G401 (cell line): ENCODE measurements at places on chromosomes 11 and 22.
A peak's percentile ranks its signal among the peaks of the same experiment; 100 is the strongest.

DNA sequence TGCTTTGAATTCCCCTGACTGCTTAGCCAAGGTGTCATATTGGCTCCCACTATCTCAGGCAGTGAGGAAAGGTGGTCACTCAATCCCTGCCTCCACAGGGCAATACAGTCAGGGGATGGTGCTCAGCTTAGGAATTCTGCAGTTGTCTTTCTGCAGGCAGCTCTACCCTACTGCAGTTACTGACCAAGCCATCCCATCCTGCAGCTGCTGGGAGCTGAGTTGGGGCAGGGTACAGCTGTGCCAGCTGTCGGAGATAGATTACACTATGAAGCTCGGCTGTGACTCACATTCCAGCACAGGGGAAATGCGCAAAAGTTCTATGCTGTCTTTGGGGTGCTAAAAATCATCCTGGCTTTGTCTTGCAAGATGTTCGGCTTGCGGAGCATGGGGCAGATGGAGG, 4.4 kb upstream of the DAGLA start:
- DNase-seq: no peak

GRCh38 chr22:25114369-25115362, 85.0 kb upstream of the CRYBB3 start:
- DNase-seq: no peak

DNA sequence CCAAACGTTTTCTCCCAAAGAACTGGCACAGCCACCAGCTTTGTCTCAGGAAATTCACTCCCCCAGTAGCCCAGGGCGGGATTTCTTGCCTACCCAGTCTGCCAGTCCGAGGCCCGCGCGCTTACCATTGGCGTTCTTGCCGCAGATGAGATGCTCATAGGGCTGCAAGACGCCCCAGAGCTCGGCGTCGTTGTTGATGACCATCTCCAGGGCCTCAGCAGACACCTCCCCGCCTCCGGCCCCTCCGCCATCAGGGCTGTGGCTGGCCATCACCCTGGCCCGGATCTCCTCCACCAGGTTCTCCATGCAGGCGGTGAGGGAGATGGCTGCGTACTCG, 1.3 kb downstream of the ABTB2 start:
- DNase-seq: peak; percentile 6

DNA sequence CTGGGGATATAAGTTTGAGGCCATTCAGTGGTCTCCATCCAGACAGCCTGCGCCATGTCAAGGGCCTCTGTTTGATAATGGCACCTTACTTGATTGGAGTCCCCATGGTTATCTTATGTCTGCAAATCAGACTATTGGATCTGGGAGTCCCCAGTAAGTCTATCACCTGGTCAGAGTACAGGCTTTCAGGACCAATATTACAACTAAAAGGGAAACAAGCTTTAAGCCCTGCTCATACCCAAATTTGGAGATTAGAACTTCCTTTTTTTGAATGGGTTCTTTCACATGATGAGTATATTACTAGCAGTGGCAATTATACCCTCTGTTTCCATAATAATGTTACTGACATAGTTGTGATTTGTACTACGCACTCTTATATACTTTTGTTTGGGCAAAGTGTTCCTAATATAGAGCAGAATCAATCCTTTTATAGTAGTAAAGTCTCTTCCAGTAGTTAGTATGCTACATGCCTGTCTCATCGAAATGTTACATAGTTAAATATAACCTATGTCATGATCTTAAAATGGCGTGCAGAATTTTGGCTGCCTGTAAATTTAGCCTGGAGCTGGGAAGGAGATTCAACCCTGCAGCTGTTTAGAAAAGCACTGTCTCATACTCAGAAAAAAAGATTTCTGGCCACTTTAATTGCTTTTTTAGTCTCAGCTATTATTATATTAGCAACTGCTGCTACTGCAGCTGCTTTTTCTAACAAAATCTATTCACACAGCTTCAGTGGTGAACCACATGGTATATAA, 4.9 kb downstream of the MS4A15 start:
- no peak for DNase-seq

- peak; percentile 33 for DNase-seq
Measured at GRCh38 chr11:86291466-86292262, 10.4 kb upstream of the HIKESHI start.

DNA sequence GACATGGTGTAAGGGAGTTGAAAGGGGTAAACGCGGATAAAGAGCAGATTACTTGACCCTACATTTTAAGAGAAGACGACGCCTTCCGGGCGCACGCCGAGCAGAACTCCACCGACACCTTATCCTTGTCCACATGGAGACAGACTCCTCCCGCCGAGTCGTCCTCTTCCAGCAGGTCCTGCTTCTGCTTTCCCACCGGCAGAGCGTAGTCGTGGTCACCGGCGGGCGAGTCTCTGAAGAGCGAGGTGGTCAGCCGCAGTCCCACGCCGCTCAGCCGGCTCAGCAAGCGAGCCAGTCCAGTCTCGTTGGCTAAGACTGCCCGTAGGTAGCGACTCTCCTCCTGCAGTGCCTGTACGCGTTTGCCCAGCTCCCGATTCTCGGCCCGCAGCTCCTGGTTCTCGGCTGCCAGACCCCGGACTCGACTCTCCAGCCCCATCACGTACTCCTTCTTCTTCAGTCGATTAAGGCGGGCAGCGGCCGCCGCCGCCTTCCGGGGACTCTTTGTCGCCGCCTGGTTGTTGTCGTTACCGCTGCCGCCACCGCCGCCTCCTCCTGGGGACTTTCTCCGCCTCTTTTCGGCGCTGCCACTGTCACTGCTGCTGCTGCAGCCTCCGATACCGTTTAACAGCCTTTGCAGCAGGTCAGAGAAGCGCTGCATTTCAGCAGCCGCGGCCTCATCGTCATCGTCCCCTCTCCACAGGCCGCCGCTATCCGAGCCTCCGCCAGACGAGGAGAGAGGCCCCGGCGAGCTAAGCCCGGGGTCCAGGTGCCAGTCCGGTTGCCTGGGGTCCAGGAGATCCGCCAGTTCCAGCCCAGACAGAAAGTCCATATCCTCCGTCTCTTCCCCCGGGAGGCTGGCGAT, 945 bp downstream of the CREBZF start:
- peak; percentile 78 for DNase-seq

GRCh38 chr11:117919341-117919740, 9.9 kb downstream of the TMPRSS13 start:
- DNase-seq: no peak

- no peak for DNase-seq
Measured at GRCh38 chr11:91996526-91996925, 228.1 kb upstream of the FAT3 start.

DNA sequence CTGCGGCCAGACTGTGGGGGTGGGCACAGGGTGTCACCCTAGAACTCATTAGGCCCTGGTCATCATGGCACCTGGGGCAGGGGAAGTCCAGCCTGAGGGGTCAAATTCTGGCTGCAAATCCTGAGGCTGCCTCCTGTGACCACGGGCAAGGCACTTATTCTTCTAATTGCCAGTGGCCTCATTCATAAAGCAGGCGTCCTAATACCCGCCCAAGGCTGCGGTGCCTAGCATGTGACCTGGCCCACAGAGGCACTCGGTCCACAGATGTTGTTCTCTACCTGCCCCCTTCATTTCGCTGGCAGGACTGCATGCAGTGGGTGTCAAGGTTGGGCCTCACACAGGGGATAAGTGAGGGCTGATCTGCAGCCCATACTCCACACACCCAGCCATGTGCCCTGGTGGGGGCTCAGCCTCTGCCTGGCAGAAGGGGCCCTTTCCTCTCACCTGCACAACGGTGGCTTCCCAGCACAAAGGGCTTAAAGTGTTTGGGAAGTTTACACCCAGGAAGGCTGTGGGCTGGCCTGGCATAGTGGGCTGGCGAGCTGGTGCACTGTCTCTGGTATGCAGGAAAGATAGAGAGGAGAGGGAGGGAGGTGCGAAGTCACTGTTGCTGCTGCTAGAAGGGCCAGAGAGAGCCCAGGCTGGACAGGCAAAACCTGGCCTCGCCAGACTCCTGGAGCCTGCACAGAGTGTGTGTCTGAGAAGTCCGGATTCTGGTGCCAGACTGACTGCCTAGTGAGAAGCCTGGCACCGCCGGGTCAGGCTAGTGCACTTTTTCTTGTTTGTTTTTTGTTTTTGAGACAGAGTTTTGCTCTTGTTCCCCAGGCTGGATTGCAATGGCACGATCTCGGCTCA, 3.2 kb downstream of the MPST start:
- no peak for DNase-seq

DNA sequence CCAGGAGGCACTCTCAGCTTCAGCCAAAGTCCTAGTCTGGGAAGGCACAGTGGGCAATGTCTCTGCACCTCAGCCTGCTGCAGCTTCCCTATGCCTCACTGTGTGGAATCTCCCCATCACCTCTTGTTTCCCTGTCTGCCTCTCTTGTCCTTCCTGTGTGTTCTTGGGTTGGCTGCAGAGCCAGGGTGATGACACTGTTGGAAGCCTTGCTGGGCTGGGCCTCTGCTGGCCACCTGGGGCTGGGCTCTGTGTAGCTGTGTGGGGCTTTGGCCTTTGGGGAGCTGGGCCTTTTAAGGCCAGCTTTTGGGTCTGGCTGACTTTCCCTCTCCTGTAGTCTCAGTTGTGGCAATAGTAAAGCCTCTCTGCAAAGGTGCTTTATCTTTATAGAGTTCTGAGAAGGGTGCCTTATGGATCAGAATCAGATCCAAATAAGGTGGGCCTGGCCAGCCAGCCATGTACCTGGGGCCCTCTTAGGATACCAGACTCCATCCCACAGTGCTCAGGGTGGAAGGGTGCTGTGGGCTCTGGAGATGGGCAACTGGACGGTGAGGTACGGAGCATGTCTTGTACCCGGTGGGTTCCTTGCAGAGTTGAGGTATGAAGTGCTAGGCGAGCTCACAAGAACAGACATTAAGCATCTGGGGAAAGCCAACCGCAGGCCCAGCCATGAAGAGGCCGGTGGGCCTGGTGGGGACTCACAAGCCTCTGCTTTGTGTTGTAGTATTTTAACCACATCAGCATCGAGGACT, 10.3 kb upstream of the RANBP1 start:
- DNase-seq: no peak

GRCh38 chr11:56706486-56706885, 7.6 kb downstream of the OR9G1 start:
- no peak for DNase-seq

- no peak for DNase-seq
Measured at GRCh38 chr11:12434325-12434654, 56.9 kb downstream of the PARVA start.

DNA sequence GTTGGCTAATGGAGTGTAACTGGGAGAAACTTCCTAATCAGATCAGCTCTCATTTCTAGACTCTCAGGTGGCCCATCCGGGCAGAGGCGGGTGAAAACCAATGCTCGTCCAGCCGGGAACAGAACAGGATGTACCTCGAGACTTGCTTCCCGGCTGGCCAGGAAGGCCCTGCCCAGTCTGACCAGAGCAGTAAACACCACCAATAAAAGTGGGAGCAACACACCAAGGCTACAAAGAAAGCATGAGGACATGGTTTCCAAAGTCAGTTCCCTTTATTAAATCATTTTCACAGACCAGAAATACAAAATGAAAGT, 940 bp upstream of the TNKS1BP1 start:
- DNase-seq: no peak

DNA sequence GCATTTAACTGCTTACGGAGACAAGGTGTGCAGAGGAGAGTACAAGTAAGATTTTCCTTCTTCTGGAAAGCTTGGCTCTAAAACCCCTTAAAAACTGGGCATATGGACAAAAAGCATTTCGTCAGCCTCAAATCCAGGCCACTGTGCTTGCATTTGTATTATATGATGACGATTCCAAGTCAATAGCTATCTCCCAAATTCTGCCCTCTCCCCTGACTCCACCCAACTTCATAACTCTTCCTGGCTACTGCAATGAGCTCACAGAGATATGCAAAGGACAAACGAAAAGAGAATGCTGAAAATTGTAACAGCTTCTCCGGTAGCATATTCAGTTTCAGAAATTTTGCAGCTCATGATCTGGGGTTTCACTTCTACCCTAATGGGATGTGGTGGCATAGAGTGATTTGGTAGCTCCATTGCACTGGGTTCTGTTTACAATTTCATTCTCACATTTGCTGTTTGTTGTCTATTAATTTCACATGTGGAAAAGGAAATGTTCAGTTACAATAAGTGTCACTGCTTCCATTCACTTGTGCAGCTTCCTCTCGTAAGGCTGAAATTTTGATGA, 45.6 kb upstream of the CHRM4 start:
- peak; percentile 72 for DNase-seq

DNA sequence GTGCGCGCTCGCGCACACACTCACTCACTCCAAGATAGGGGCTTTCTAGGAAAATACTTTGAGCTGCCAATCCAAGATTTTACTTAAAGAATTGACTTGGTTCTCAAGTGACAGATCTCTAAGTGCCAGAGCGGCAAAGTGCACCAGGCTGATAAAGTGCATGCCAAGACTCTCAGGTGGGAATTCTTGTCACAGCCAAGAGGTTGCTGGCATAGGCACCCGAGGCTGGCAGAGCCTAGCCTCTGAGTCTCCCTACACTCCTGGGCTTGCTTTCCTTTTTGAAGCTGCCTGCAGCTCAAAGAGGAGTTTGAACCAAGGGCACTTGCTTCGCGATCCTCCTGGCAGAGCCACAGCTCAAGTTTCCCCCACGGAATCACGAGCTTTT, 2.5 kb upstream of the ADM start:
- DNase-seq: peak; percentile 70

- DNase-seq: no peak
Measured at GRCh38 chr22:43226377-43227238, 39.7 kb upstream of the TTLL12 start.

DNA sequence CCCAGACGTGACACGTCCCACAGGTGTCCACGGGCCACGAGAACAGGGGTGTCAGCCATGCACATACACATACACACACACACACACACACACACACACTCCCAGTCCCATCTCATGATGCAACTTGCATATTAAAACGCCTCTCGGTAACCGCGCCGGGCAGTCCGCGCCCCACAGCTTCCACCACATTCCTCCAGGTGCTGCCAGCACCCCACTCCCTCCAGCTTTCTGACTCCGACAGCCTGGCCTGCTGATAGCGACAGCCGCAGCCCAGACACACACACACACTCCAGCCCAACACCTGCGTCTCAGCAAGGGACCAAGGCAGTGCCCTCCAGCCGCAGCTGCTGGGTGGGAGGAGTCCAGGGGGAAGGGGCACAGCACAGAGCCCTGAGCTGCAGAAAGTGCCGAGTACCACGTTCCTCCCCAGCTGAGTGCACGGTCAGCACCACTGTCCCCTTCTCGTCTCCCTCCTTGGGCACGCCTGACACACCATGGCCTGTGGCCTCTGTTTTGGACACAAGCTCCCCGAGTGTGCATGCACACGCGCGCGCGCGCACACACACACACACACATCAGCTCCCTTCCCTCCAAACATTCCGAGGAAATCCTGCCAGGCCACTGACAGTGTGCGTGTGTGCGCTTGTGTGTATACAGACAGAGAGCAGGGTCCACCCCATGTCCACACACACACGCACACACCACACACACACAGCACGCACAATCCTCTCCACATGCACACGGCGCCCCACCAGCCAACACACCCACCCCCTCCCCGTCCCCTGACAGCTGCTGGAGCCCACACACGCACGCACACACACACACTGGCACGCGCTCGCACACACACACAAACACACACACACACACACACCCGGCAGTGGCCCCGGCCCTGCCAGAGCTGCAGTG, 1.2 kb downstream of the ELFN2 start:
- DNase-seq: no peak
